ENCODE measurements at places on chromosomes 11 and 22.

DNA sequence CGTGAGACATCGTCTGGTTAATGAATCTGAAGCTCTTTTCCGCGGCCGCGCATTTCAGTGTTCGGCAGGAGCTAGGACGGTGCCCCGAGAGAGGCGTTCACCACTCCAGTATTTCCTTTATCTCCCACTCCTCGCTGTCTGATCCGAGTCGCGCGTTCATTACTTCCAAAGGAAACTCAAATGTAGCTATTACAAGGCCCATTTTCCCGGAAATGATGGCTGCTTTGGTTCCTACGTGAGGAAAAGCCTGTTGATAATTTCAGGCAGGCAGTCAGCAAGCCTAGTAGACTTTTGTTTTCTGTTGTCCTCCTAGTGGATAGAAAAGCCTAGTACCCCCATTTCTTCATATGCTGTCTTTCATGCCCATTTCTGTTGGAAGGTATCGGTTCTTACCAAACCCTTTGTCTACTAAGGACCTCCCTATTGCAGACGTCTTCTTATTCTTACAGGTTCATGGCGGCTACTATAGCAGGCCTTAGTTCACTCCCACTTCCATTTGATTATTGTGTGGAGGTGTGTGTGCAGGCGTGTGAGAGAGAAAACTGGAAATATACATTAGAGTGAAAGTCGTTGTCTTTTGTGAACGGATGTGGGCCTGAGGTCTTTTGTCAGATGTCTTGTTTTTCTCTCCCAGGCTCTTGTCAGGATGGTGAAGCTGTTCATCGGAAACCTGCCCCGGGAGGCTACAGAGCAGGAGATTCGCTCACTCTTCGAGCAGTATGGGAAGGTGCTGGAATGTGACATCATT lies 737 bp downstream of the RBM4 start:
- no peak for DNase-seq

DNA sequence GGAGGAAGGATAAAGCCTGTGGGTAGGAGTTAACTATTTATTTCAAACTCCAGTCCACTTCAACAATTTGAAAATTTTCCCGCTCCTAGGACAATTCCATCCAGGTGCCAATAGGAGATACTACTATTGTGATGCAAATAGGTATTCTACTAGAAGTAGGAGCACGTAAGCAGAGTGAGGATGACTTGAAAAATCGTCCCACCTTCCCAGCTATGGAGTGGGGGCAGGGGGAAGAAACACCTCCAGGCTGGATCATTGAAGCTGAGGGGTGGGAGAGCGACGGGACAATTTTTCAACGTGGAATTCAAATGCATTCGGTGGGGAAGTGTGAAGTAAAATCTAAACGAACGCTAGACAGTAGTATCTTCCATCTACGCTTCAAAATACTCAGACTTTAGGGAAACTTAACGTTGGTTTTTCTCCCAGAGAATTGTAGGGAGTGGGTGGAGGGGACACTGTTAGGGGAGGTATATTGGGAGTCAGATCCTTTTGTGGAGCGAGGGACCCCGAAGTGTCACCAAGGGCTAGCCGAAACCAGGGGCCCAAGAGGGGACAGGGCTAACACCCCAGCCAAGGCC lies 523 bp upstream of the ARHGAP42 start:
- no peak for DNase-seq

DNA sequence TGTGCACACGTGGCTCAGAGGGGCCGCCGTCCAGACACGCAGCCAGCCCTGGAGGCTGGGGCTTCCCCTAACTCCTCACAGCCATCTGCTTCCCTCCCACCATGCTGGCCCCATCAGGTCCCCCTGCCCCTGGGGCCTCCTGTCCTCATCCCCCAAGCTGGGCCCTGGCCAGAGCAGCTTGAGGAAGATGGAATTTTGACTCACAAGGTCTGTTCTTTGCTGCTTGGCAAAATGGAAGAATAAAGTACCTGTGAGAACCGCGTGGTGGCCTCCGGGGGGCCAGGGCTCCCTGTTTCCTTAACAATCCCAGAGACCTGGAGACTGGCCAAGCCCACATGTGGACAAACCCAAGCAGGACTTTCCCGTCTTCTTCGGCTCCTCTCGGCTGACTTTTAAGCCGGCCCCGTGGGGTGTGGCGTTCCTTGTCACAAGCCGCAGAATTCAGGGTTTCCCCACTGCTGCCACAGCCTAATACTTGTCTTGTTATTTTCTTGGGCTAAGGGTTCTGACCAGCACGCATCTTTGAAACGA lies 872.8 kb downstream of the BRD1 start:
- DNase-seq, result no peak

- no peak for DNase-seq
Observed at GRCh38 chr11:844693-845644, 2.3 kb downstream of the TSPAN4 start.

- no peak for DNase-seq
Observed at GRCh38 chr11:11929920-11930319, 78.5 kb downstream of the DKK3 start.

GRCh38 chr11:109547356-109548027 lies 125.5 kb downstream of the C11orf87 start:
- DNase-seq, result no peak

DNA sequence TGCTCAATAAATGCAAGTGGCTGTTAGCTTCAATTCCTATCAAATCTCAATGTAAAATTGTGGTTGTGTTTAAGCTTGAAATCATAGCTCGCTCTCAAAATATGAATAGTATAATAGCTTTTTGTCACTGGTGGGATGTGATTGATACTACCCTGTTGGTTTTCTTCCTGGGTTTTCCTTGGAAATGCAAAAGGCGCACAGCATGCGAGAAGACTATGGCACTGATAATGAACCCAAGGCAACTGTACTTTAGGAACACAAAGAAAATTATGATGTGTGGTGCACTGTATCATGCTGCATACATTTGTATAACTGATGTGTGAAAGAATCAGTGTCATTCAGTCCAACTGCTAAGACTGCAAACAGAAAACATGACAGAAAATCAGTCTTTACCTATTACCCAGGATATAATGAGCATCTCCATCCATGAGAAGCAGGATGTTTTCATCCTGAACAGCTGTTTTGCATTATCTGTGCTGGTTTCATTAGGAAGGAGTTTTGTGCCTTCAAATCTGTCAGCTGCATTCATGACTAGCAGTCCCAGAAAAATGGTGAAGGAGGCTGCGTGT lies 101.2 kb downstream of the TRPC6 start:
- DNase-seq, result no peak

DNA sequence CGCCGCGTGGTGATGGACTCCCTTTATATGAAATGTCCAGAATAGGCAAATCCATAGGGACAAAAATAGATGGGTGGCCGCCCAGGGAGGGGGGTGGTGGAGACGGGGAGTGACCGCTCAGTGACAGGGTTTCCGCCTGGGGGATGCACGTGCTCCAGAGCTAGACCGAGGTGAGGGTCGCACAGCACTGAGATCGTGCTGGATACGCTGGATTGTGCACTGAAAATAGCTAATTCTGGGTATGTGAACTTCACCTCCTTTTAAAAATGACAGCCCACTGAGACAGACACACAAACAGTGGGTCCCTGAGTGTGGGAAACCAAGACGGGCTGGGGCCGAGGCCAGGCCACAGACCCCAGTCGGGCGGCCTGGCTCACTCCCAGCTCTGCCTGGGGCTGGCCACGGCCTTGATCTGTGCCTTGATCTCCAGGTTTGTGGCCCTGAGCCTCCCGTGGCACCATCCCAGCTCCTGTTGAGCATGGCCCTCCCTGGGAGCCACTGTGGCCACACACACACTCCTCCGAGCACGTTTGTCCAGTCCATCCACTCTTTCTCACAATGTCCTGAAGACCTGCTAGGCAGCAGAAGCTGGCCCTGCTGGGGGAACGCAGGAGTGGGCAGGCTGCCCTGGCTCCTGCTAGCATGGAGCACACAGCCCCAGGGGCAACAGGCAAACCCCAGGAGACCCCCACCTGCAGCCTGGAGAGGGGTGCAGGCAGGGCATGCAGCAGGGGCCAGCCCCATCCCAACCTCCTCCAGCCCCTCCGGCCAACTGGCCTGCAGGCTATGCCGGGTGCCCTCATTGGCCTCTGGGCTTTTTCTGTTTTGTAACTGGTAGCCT lies 41.0 kb upstream of the TH start:
- DNase-seq, result no peak

GRCh38 chr22:49929211-49929979 lies 11.0 kb downstream of the CRELD2 start:
- peak; percentile 80 for DNase-seq

DNA sequence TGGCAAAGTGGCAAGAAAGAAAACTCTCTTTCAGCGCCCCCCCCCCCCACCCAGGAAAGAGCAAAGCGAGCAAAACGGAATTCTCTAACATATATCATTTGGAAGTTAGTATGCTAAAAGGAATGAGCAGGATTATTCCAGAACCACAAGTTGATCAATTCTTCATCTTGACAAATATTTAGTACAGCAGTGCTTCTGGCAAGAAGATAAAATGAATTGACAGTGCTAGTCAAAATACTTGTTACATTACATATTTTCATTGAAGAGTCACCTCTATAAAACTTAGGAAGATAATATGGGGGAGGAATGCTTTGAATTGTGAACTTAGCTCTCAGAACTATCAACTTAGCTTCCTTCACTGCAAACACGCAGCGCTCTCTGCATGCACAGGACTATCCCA lies 377.4 kb downstream of the DYNC2H1 start:
- no peak for DNase-seq

- DNase-seq, result no peak
Observed at GRCh38 chr11:80297858-80298632, 857.2 kb upstream of the TENM4 start.

DNA sequence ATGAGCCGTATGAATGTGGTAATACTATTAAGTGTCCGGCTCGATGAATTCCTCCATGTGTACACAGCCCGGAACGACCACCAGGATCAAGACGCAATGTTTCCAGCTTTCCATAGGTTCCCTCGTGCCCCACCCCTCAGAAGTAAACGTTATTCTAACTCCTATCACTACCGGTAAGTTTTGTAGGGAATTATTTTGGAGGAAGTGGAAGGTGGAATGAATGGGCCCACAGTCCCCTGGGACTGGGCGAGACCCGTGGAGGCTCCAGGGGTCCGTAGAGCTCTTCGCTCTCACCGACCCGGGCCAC lies 720 bp upstream of the FAR1 start:
- DNase-seq, result no peak

GRCh38 chr22:40855979-40856512 lies 393 bp downstream of the ST13 start:
- no peak for DNase-seq

DNA sequence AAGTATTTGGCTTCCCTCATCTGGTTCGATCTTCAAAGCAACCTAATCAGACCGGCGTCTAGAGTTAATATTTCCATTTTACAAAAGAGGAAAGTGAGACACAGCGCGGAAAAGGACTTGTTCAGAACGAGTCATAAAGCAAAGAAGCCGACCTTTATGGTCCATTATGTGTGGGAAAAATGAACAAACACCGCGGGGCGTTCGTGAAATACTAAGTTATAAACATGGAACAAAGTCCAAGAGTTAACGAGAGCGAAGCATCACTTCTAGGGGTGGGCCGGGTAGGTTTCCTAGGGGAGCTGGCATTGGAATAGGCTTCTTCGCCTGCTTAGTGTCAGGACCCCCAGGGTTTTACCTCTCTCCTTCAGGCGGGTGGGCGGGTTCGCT lies 575 bp downstream of the DUSP18 start:
- no peak for DNase-seq

DNA sequence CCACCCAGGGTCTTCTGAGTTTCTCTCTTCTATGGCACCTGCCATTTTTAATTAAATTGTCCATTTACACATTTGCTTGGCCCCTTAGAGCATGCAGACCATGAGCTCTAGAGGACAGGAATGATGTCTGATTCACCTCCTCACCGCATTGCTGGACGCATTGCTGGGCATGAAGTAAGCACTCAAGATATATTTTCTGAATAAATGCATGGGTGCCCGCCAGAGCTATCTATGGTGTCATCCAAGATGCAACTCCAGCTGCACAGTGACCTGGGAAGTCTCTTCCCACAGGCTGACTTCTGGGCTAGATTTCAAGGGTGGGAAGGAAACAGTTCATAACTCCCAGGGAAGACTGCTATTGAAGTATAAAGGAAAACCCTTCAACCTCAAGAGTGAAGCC lies 66.6 kb upstream of the ASPHD2 start:
- DNase-seq, result no peak

DNA sequence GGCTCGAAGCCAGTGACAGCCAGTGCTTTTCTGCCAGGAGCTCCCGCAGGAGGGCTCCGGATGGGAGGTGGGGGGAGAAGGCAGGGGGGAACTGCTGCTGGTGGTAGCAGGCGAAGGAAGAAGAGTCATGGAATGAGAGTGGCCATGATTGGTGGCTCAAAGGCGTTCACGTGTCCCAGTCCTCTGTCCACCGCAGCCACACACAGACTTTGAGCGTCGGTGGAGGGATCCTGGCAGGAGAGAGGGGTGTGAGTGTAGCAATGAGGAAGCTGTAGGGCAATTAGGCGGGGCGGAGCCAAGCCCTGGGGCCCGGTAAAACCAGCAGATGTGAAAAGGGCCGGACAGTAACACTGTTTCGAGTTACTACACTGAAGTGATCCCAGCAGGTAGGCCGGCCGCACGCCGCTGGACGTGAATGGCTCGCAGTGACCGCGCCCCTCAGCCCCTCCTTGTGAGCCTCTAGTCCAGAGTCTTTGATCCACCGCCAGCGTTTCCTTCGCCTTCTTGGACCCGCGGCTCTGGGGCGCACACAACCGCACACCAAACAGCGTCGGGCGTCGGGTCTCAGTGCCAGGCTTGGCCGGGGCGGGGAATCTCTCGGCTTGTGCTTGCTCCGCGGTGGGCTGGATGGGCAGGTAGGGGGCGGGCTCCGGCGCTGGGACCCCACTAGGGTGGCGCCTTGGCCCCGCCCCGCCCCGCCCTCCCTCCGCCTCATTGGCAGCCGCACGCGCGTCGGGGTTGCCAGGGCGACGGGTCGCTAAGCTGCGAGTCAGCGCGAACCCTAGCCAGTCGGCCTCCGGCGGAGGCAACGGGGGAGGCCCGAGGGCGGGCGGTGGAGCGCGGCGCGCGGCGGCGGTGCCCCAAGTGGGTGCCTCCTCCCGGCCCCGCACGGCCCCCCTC lies at the start of gene LRRC10B:
LRRC10B (plus strand) TSS at position 788 of the 900 bp plus-strand sequence. CDS start 250 bp downstream, outside the sequence.
- no peak for DNase-seq

DNA sequence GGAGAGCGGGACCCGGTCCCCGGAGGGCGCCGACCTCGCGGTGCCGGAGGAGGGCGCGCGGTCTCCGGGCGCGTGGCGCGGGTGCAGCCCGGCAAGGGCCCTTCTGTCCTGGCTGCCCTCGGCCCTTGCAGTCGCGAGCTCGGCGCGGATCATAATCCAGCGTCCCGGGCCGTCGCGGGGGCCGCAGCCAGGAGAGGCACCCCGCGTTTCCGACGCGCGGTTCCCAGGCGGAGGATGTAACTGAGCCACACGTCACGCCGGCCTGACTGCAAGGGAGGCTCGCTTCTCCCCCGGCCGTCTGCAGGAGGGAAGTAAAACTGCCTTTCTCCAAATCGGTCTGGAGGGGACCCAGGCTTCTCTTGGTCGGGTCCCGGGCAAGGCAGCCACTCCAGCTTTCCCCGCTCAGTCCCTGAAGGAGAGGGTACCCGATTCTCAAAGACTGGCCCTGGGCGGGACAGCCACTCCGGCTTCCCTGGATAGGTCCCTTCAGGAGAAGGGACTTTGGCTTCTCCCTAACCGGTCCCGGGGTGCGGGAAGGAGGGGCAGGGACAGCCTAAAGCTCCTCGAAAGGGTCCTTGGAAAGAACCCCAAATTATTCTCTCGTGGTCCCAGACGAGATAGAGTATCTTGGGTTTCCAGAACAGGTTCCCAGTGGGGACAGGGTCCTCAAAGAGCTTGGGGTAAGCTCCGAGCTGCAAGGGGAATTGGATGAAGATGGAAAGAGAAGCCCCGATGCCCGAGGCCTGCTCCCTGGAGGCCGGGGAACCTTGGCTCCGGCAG lies 836 bp downstream of the SPON1 start:
- DNase-seq, result no peak

GRCh38 chr11:73142128-73142377 lies at the start of gene FCHSD2:
Gene FCHSD2, minus strand, starts transcription at chr11:73142318. Its CDS starts 441 bp downstream, at chr11:73141877.
- no peak for DNase-seq

Data from T-helper 9 cell (primary cell).